Hematopoietic multipotent progenitor cell treated with erythropoietin and hydrocortisone succinate and interleukin-3 and kit ligand, for 8 days (in vitro differentiated cells): ENCODE measurements at places on chromosomes 1 and 21.

- DNase-seq = peak; percentile 78
Observed at GRCh38 chr1:20183616-20184271, 2.2 kb upstream of the UBXN10 start.

GRCh38 chr1:82542141-82542540 is 741.4 kb downstream of the ADGRL2 start:
- DNase-seq = no peak

- peak; percentile 62 for DNase-seq
Observed at GRCh38 chr1:224333939-224334786, 4.2 kb upstream of the NVL start.

DNA sequence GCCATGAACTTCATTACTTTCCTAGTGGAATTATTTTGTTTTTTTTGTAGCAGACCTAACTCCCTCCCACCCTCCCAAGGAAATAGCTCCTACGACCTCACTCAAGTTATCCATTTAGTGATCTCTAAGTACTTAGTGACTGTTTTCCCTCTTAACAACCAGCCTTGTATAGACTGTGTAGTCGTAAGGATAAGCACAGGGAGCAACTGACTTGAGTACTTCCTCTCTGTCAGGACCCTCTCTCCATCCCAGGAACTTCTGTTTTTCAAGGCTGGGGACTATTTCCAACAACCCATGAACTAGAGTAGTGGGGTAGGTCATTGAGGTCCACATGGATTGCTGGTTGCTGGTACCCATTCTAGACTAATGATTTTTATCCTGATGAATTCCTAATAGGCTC is 1.9 kb downstream of the AGO1 start:
- no peak for DNase-seq

- no peak for DNase-seq
Observed at GRCh38 chr1:153752571-153753195, 22.5 kb upstream of the SLC27A3 start.

- no peak for DNase-seq
Observed at GRCh38 chr1:203534012-203534411, 40.1 kb downstream of the OPTC start.

DNA sequence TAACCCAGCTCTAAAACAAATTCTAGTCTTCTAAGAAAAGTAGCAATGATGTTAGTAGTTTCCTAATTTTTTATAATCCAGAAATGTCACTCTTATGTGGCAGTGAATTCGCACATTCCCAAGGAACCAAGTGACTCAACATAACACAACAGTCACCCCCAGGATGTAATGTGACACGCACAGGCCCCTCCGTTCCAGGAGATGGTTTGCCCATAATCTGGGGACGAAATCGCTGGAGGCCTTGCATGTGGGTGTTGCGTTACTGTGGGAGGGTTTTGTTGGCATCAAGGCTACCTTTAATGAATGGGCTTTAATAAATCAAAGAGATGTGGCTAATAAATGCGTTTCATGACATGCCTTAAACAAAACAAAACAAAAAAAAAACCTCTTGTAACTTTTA is 50.9 kb downstream of the EVA1C start:
- DNase-seq = no peak

DNA sequence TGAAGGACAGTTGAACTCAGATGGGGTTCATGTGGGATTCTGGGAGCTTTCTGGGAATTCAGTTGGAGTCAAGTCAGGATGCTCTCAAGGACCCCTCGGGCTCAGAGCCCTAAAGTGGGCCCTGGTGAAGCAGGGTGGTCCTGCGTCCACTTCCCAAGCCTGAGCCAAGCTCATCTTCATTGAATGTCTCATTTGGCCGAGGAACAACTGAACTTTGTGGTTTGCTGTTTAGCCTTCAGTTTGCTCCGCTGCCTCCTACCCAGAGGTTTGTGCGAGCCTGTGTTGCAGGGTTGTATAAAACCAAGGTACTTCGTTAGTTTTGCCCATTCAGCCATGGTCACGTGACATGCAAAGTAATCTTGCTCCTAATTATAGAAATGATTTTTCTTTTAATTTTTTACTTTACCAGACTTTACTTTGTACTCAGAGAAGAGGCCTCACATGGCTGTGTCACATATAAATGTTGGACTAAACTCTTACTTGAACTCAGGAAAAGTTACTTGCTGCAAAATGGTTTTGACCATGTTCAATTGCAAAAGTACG is 49.7 kb downstream of the B3GALT5 start:
- DNase-seq = no peak

DNA sequence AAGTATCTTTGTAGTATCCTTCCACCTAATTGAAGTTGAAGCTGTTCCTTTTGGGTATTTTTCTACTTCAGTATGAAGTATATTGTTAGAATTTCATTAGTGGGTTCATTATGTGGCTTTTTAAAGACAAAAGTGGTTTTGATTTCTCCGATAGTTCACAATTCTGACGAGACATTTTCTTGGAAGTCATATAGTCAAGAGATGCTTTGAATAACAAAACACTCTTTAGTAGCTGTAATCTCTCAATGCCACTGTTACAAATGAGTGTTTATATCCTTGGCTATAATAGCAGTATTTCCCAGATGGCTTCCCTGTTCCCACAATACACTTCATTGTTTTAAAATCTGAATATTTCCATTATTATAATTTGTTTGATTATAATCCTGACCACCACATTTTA is 108.7 kb upstream of the F3 start:
- no peak for DNase-seq

DNA sequence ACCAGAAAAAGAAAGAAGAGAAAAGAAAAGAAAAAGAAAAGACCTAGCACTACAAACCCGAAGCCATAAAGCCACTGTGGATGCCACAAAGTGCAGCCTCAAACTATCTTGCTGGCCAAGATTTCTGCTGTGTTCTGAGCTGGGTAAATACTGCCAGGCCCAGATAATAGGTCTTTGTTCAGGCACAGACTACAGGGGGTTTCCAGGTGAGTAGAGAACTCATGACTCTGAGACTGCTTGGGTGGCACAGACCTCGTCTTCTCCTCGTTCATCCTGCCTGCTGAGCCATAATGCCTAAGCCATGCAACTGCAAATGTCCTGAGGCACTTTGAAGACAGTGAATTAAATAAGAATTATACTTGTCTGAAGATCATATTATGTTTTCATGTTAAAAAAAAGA is 651.8 kb downstream of the LMO4 start:
- no peak for DNase-seq

GRCh38 chr1:209486861-209487593 is 96.5 kb upstream of the CAMK1G start:
- no peak for DNase-seq

GRCh38 chr1:200366577-200367253 is 43.1 kb downstream of the ZNF281 start:
- DNase-seq = peak; percentile 10

GRCh38 chr1:32249831-32250525 is 1.1 kb upstream of the LCK start:
- no peak for DNase-seq
